Activated naive CD4-positive, alpha-beta T cell (primary cell): ENCODE measurements at places on chromosomes 7 and 10.

DNA sequence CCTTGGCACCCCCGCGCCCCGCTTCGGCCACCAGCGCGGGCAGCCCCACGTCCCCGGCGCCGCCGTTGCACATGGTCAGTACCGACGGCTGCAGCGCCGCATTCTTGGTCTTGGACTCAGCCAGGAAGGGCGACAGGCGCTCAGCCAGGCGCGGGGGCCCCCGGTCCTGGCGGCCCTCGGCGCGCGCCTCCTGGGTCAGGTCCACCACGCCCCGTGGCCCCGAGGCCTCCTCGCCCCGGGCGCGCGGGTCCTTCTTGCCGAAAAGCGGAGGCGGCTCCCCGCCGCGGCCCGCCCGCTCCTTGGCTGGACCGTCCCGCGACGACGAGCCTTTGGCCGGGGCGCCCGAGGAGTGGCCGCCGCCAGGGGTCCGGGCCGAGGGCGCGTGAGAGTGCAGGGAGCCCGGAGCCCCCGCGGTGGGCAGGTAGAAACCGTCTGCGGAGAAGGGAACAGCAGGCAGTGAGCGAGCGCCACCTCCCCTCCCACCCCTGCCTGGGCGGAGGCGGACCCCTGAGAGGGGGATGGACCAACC is 34.7 kb downstream of the TNRC18 start:
- no peak for DNase-seq

GRCh38 chr7:29086545-29086944 is 59.8 kb downstream of the CPVL start:
- DNase-seq, result no peak

- no peak for DNase-seq
Observed at GRCh38 chr7:29965030-29965429, 24.6 kb downstream of the SCRN1 start.

DNA sequence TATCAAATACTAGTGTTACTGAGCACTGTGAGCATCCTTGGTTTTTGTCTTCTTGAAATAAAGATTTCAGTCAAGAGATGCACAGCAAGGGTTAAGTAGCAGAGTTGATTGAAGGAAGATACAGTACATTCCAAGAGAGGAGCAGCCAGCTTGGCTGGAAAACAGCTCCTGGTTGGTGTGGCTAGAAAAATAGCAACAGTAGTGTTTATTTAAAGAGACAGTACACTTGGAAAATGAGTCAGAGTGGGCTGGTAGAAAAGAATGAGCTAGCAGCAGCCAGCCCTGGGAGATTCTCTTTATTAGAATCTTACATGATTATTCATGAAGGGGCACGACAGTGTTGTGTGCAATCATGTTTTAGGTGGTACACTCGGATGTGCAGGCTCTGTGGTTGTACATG is 1016.4 kb upstream of the SORCS1 start:
- DNase-seq, result no peak

GRCh38 chr10:14173706-14174594 is 156.8 kb downstream of the FRMD4A start:
- no peak for DNase-seq

- no peak for DNase-seq
Observed at GRCh38 chr10:69223028-69223342, 2.9 kb downstream of the HKDC1 start.

GRCh38 chr10:2300231-2300630 is 562.9 kb upstream of the ADARB2 start:
- no peak for DNase-seq

DNA sequence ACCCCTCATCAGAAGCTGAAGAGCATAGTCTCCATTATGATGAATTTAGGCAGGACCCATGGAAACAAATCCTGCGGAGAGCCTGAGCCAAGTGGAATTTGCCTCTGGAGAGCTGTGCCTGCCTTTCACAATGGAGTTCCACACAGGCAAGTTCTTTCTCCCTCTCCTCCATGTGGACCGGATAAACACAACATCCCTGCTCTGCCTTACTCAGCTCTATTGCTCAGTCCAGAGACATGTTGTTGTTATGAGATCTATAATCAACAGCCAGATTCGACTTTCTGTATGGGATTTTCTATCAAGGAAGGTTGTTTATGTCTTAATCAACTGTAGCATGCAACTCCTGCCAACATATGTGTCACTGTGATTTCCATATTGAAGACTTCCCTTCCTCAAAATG is 59.5 kb upstream of the ELMO1 start:
- no peak for DNase-seq

DNA sequence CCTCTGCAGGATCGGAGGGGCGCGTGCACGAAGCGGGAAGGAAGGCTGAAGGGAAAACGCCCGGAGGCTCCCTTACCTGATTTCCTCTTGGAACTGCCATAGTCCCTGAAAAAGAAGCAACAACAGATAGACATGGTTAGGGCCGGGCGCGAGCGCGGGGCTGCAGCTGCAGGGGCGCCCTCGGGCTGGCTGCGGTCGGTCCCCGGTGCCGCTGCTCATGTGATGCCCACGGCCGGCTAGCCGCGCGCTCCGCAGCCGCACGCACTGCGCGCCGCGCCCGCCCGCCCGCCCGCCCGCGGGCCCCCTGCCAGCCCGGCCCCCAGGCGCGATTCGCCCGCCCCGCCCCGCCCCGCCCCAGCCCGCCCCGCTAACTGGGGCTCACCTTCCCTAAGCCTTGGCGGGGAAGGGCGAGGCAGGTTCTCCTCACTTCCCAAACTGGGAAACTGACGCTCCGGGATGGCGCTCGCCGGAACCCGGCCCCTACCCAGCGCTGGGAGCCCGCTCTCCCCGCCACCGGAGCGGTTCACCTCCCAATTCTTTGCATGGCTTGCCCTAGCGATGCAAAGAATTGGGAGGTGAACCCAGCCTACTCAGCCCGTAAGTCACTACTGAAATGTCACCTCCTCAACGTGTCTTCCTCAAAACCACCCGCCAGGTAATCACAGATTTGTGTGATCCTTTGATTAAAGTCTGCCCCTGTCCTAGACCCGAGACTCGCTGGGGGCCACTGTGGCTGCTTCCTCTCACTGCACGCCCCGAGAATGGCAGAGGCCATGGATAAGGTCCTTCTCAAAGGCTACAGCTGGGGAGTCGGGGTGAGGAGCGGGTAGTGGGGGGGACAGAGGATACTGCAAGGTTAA is 162.2 kb downstream of the SH3PXD2A start:
- no peak for DNase-seq

GRCh38 chr7:12839508-12840153 is 152.2 kb downstream of the ARL4A start:
- DNase-seq, result no peak
